ENCODE measurements at places on chromosomes 13 and 19. TPM values are rescaled to one million over a fixed set of nuclear protein-coding genes. Genes with fewer than 3 reads are reported as not detected.

DNA sequence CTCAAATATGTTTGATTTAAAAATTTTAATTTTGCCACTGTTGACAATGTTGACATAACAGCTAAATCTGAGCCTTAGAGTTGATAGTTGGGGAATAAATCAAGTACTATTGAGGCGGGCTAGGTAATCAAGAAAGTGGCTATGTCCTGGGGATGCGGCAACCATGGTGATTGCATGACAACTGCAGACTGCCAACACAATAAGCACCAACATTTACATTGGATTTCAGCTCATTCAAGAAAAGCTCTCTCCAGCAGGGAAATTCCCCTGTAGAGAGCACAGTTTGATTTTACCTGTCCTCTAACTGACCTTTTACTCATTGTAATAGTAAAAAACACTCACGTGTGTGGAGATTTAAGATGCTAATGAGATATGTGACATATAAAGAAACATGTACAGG is 63.1 kb downstream of the ZNF100 start:
- no peak for DNase-seq

DNA sequence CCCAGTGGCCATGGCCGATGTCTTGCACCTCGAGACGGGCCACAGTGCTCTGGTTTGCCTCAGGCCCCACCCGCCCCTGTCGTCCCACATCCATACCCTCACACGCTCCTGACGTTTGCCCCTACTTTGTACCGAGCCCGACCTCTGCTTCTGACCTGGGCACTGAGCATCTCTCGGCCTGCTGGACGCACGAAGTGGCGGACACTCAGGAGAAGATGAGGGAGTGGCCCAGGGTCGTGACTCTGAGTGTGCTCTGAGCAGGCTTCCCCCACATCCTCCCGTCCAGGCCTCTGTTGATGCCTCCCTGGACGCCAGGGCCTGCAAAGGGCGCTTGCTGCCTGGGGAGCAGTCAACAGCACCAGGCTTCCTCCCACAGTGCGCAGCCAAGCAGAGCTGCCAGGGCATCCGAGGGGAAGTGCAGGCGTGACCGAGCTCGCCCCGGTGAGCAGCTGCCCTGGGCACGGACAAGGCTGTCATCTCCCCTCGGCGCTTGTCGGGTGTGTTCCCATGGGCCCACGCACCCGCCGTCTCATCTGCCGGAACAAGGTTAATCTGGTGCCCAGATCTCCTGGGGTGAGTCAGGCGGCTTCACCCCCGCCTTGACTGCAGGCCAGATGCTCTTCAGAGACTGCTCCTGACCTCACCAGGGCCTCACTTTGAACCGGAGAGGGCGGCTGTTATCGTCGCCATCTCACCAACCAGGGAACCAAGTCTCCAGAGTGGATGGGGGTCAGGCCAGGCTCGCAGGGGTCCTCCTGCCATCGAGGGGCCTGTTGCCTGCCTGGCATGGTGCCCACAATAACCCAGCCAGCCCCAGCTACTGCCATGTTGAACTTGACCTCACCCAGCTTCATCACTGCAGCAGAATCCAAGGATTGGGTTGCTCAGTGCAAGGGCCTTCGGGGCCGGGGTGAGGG is 27.2 kb downstream of the COMP start:
- no peak for DNase-seq

GRCh38 chr19:27962264-27962663 is 1250.7 kb downstream of the UQCRFS1 start:
- DNase-seq: no peak

DNA sequence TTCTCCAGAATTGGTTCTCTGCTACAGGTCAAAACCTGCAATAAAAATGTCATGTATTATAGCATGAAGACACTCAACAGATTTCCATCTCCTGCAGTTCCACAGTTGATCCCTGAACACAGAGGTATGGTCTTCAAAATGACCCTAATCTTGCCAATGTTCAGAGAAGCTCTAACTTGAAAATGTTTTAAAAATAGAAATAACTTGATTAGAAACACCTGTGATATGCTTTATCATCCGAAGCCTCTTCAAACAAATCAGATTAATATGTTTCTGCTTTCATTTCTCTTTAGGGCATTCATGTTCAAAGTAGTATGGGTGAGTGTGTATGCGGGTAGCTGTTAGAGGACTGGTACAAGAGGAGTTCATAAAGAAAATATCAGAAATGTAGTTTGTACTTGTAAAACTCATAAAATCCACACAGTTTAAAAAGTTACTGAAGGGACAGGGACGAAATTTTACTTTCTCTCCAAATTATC is 60.4 kb downstream of the KCNRG start:
- no peak for DNase-seq

- no peak for DNase-seq
These were observed 71.8 kb downstream of the STARD13 start for GRCh38 chr13:33213797-33214196.

DNA sequence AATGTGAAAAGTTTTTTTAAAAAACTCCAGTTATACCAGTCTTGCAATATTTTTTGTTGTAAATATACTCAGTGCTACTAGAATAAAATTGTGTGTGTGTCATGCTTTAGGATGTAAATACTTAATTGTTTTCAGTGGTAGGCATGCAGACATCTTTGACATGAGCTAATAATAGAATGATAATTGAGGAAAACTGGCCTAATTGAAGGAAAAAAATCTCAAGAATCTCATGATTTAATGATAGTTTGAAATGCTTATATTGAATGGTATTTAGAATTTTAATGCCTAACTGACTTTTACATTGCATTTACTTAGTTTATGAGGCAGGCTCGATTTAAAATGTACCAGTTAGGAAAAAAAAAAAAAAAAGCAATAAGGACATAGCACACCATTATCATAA is 3.2 kb upstream of the MAB21L1 start:
- no peak for DNase-seq

DNA sequence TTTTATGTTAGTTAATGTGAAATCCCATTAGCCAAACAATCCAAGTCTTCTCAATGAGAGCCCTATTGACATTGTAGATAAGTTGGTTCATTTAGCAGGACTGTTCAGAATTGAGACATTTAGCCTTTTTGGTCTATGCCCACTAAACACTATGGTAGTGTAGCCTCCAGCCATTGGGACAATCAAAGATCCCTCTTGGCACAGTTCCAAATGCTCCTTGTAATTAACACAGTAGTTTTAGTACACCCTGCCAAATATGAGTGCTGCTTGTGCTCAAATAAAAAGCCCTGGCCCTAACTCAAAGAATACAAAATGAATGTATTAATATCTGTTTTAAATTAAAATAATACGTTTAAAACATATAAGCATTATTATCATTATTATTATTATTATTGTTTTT is 15.4 kb upstream of the FAM216B start:
- DNase-seq: no peak

DNA sequence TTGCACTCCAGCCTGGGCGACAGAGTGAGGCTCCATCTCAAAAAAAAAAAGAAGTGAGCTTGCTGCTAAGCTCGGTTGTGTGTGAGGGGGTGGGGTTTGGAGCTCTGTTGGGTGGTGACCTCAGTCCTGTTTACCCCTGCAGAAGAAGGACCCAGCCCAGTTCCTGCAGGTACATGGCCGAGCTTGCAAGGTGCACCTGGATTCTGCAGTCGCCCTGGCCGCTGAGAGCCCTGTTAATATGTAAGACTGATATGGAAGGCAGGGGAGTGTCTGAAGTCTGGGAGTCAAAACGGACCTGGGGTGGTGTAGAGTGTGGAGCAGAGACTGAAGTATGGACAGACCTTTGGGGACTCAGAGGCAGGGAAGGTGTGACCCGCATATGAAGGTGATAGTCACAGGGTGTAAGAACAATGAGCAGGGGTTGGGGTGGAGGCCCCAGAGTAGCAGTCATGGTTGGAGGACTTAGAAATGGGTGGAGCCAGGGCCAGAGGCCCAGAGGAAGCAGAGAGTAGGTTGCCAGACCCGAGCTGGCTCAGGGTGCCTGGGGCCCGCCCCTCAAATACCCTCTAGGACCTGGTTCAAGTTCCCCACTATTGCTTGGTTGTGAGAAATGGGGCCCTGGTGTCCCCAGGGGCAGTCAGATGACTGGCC is 13.2 kb downstream of the CLASRP start:
- DNase-seq: no peak

DNA sequence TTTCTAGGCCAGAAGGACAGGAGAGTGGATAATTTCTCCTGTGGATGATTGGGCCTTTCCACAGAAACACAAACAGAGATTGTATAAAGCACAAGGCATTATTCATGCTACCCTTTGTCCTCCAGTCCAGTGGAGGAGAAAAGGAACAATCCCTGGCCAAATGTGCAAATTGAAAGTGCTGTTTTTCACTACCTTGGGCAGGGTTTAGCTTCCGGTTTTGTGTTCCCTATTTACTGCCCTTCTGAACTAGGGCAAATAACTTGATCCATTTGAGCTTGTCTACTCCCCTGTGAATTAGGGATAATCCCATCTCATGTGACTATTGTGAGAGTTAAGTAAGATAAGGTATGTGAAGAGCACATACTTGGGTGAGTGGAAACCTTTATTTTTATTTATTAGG is 13.3 kb downstream of the PDX1 start:
- DNase-seq: no peak

- no peak for DNase-seq
These were observed 23.1 kb downstream of the ZNF536 start for GRCh38 chr19:30395283-30395682.

GRCh38 chr13:106177146-106177545 is 358.3 kb downstream of the EFNB2 start:
- no peak for DNase-seq

DNA sequence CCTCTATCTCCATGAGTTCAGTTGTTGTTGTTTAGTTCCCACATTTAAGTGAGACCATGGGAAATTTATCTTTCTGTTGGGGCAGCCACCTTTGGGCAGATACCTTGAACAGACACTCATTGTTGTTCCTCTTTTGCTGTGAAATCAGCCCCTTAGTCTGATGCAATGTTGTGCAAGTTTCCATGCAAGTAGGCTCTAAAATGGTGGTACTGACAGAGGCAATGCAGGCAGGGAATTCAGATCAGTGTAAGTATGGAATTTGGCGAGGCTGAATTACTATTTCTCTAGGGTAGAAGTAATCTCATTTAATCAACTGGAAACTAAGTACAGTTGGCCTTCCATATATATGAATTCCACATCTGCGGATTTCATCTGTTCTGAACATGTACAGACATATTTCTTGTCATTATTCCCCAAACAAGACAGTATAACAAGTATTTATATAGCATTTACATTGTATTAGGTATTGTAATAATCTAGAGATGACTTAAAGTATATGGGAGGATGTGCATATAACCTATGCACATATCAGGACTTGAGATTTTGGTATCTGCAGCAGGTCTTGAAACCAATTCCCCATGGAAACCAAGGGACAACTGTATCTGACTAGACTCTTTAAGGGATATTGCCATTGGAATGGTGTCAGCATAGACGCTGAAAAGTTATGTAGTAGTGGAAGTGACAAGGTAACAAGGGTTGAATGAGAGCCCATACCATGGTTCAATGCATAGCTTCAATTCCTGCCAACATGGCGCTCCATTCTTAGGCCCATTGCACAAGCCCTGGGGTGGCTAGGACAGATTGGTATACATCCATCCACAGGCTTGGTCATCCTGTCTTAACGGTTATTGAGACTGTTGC is 281.5 kb upstream of the HTR2A start:
- DNase-seq: no peak

RNF225 gene
- total RNA-seq: not detected

CLDN10 gene
- total RNA-seq: not detected

Data from mesenteric fat pad (tissue), 1 donor.